ENCODE measurements at places on chromosomes 12 and 14.

- DNase-seq, result no peak
Measured at GRCh38 chr14:94127330-94127729, 2.1 kb downstream of the IFI27L2 start.

- DNase-seq, result no peak
Measured at GRCh38 chr12:6033546-6033945, 88.5 kb upstream of the ANO2 start.

GRCh38 chr12:58703866-58704265 lies 216.4 kb downstream of the LRIG3 start:
- DNase-seq, result no peak

DNA sequence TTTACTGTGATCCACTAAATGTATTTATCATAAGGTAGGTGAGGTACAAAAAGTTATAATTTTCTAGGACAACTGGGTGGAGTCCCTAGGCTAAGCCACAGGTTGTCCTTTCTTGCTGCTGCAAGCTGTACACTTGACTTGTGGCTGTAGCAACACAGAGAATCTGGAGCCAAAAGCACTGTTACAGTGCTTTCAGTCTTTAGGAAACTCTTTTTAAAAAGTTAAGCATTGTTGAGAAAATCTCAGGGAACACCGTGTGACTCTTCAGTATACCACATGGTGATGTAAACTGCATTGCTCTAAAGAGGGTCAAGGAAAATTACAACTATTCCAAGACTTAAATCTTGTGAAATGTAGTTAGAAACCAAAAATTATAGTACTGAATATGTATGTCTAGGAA lies 11.4 kb downstream of the SLC15A5 start:
- no peak for DNase-seq

GRCh38 chr14:24607635-24608514 lies 1.6 kb downstream of the GZMH start:
- DNase-seq, result no peak

GRCh38 chr12:84814664-84815245 lies 97.8 kb downstream of the SLC6A15 start:
- no peak for DNase-seq

- no peak for DNase-seq
Measured at GRCh38 chr12:12079291-12079690, 8.6 kb downstream of the BCL2L14 start.

DNA sequence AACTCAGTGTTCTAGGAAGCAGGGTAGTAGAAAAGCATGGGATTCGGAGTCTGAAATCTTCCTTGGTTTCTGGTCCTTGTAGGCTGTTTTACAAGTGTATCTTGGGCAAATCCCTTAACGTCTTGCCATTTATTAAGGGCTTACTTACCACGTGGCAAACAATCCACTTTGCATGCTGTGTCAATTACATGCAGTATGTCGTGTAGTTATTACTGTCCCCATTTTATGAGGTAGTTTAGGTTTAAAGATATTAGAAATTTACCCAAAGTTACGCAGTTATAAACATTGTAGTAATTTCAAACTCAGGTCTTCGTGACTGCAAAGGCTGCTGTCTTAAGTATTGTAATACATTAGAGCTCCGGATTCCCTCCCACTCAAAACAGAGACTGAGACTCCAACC lies 1.5 kb upstream of the NOVA1 start:
- DNase-seq, result no peak

DNA sequence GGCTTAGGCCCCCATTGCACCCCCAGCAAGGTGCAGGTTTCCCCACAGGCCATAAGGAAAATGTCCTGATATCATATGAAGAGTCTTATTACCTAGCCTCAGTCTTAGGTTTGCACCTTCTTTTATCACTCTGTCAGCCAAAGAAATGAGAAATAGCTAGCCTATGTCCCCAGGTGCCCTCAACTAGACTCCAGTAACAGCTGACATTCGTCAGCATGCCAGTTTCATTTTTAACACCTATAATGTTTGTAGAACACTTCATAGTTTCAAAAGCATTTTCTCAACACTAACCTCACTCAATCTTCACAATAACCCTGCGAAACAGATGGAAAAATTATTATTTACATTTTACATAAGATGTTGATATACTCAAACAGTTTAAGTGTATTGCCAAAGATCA lies 24.0 kb upstream of the OR10P1 start:
- no peak for DNase-seq

DNA sequence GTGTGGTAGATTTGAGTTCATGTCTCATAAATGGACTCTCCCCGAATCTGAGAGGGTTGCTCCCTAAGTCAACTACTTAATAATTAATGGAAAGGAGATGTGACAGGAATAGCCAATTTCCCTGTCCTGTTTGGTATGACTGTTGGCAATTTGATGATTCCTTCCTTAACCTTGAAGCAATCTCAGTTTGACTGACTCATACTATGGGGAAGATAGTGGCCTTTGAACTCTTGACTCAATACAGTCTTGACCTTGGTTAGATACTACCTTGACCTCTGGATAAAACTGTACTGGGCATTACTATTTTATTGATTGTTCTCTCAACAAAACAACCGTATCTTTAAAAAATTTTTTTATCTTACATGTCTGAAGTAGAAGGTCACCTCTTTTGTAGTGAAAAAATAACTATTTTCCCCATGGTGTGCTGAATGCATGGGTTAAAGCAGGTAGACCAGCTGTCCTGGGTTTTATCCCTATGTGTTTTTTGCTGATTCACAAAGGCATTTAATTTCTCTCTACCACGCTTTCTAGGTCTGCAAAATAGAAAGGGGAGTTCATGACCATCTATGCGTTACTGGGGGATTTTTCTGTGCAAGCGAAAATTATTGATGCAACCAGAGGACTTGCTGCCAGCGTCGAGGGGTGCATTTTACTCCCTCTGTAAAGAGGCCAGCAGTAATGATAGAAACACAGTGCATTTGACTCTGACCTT lies 80.1 kb downstream of the ETV6 start:
- no peak for DNase-seq

DNA sequence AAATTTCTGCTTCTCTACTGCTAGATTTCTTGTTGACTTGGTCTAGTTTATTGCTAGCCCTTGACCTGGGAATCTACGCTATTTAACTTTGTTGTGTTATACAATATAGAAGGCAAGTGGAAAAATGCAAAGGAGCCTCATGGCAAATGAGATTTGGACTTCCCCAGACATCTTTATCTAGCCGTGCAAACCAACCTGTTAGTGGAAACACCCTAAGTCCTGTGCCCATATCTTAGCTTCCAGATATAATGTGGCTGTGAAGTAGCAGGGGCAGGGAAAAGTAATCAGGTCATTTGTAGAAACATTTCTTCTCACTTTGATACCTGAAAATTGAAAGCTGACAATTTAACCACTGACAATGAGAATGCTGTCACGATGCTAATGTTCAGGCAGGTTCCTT lies 90.7 kb upstream of the ATP2B1 start:
- no peak for DNase-seq

DNA sequence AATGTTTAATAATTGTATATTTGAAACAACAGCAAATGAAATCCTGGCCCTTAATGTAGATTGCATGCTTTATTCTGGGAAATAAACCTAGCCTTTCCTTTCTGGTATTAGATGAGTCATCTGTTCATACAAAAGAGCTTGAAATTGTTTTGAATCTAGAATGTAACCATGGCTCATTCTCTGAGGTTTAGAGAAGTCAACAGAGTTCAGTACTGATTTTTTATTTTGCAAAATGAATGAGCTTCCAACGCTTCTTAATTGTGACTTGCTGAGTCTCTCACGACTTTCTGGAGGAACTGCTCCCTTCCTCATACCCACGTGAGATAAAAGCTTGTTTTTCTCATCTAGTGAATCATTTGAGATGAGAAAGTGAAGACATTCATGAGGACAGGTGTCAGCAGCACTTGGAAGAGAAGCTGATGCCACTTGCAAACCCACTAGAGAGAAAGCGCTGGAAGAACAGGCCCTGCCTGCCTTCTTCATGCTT lies 509.6 kb downstream of the VRK1 start:
- no peak for DNase-seq

GRCh38 chr12:91871751-91872150 lies 273.9 kb downstream of the BTG1 start:
- DNase-seq, result no peak

- DNase-seq, result peak; percentile 89
Measured at GRCh38 chr12:54413284-54414190, 5.5 kb downstream of the ITGA5 start.

- DNase-seq, result no peak
Measured at GRCh38 chr14:100128688-100129087, 30.8 kb downstream of the DEGS2 start.
